Sigmoid colon (tissue), 7 donors: ENCODE measurements at places on chromosomes 6 and 20. TPM values are rescaled to one million over a fixed set of nuclear protein-coding genes. Genes with fewer than 3 reads are reported as not detected.

HLA-DQA2 gene
- total RNA-seq: 1.7 TPM

ISM1 gene
- 1.6 TPM for total RNA-seq

CRISP2 gene
- not detected for total RNA-seq

DOK5 gene
- total RNA-seq: 1.6 TPM

CDH22 gene
- total RNA-seq: 0.55 TPM

WFDC12 gene
- not detected for total RNA-seq

PBOV1 gene
- not detected for total RNA-seq

OGFR gene
- total RNA-seq: 50.7 TPM

SDC4 gene
- 149 TPM for total RNA-seq

ENPP5 gene
- 0.71 TPM for total RNA-seq

SAMD5 gene
- total RNA-seq: 1.1 TPM

VSTM2L gene
- total RNA-seq: 3.3 TPM

TNNC2 gene
- total RNA-seq: 1.6 TPM

SIRPA gene
- 21.2 TPM for total RNA-seq

TRIM26 gene
- 34.2 TPM for total RNA-seq

TGM3 gene
- not detected for total RNA-seq

TRIM31 gene
- total RNA-seq: 2.2 TPM

CDS2 gene
- 49.0 TPM for total RNA-seq

RGS17 gene
- 0.71 TPM for total RNA-seq

BNIP5 gene
- total RNA-seq: not detected

LTA gene
- not detected for total RNA-seq

PDYN gene
- not detected for total RNA-seq

PSMF1 gene
- total RNA-seq: 54.2 TPM

PRL gene
- total RNA-seq: not detected

PNPLA1 gene
- not detected for total RNA-seq
